ENCODE measurements at places on chromosomes 7 and 10.

- DNase-seq = no peak
Measured at GRCh38 chr7:50393076-50393475, 57.1 kb downstream of the FIGNL1 start.

DNA sequence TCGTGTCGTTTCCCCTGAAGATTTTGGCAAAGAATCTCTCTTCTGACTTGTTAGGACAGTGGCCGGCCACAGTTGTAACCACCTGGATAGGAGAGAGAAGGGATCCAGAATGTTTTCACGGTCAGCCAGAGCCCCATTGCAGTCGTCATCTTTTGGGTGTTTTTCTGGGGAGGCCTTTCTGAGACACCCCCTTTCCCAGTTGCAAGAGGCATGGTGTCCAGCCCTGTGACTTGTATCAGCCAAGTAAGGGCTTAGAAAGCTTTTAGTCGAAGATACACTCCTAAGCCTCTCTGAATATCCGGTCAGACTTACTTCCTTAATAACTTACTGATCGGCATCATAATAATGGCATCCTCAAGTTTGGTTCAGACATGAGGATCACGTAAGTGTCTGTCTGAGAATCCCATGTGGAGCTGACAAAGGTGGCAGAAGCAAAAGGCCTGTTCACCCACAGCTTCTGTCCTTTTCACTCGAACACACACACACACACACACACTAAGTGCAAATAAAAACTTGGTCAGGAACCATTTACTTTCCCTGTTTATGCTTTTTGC lies 435.7 kb upstream of the GALNT17 start:
- DNase-seq = no peak

- no peak for DNase-seq
Measured at GRCh38 chr7:1300636-1301035, 68.0 kb downstream of the UNCX start.

DNA sequence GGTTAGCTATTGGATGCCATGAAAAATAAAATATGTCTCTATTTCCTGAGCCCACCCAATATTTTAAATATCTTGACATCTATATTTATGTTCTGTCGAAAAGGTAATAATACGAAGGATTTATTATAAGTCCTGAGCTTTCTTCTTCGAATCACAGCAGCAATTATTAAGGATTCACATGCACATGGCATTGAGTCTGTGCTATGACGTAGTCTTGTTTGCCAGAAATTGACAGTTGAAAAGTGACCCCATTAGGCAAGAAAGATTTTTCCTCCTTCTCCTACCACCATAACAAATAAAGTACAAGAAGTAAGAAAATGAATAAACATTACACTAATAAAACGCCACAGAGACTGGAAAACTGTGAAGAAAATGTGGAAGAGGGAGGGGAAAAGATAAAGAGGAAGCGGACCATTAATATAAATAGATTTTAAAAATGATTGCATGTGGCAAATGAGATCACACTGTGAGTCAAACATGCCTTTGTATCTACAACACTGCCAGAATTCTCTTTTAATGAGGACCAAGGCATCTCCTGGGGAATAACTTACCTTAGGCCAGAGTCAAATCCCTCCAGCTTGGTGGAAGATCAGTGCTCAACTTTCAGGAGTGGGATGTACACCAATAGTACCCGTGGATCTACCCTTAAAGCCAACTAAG lies 21.6 kb downstream of the FZD1 start:
- no peak for DNase-seq

DNA sequence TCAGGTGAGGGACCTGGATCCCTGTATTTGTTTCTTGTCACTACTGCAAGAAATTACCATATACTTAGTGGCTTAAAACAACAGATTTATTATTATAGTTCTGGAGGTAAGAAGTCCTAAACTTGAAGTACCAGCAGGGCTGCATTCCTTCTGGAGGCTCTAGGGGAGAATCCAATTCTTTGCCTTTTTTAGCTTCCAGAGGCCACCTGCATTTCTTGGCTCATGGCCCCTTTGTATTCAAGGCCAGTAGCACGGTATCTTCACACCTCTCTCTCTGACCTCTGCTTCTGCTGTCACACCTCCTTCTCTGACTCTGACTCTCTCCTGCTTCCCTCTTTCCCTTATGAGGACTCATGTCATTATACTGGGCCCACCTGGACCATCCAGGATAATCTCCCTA lies 2.2 kb upstream of the LHPP start:
- no peak for DNase-seq

- no peak for DNase-seq
Measured at GRCh38 chr10:82288461-82288881, 413.5 kb downstream of the NRG3 start.

GRCh38 chr7:66321283-66321682 lies 116.1 kb downstream of the TPST1 start:
- DNase-seq = no peak

GRCh38 chr10:78920011-78920410 lies 148.8 kb upstream of the ZMIZ1 start:
- no peak for DNase-seq

DNA sequence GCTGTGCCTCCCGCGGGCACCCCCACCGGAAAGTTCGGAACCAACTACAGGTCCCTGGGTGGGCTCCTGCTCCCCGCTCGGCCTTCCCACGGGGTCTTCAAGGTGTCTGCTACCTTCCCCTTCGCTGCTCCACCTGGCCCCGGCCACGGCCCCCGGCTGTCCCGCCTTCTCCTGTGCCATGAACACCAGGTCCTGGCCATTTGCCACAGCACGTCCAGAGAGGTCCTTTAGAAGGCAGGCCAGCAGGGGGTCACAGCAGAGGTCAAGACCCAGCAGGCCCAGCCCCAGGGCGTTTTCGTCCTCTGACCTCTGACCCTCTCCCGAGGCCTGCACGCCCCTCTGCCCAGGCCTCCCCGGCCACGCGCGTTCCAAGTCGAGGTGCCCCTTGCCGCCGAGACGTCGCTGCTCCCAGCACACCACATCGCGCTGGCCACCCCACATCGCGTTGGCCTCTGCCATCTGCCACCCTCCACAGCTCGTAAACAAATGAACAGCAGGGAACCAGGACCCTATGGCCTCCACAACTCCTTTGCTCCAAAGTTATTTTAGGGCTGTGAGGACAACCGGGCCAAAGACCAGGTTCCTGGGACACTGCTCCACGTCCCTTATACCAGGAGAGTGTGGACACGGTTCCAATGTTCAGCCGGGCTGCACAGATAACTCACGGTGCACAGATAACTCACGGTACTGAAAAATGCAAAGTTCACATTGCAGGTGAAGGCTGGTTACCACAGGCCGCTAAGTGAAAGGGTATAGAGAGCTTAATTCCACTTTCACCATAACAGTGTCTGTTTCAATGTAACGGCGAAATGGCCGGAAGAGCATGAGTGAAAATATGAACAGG lies 74.3 kb downstream of the CFAP46 start:
- DNase-seq = no peak

GRCh38 chr10:43868952-43869351 lies 220.3 kb upstream of the ZNF32 start:
- DNase-seq = no peak

DNA sequence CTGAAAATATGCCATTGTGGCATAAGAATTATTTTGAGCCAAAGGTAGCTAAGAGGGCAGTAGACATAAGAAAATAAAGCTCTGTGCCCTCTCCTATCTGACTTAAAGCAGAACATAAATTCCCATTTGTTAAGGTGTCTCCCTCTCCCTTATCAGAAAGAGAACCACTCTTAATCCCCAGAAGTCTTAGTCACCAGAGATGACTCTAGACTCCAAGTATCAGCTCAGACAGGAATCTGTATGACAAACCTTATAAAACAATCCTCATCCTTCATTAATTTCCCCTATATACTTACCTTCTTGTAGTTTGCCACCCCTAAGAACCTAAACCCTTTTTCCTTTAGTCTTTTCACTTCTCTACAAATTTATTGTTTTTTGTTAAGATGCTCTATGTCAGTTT lies 21.8 kb upstream of the PIP4K2A start:
- no peak for DNase-seq

DNA sequence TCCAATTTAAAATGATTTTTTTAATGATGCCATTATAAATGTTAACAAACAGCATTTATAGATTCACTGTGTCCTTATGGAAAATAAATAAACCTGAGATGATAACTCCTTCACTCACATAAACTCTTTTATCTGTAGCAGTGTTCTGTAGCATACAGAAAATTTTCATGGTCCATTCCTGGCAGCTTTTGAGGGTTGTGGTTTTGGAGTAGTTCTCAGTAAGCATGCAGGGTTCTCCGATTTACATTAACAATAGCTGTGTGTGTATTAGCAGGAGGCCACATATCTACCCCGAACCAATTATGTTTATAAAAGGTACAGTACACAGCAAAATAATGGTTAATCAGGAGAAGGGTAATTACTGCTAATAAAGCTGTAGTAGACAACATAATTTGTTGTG lies 162.7 kb downstream of the CDCA7L start:
- DNase-seq = no peak
